Calu3 (cell line): ENCODE measurements at places on chromosomes 1 and 21.
A peak's percentile ranks its signal among the peaks of the same experiment; 100 is the strongest.

DNA sequence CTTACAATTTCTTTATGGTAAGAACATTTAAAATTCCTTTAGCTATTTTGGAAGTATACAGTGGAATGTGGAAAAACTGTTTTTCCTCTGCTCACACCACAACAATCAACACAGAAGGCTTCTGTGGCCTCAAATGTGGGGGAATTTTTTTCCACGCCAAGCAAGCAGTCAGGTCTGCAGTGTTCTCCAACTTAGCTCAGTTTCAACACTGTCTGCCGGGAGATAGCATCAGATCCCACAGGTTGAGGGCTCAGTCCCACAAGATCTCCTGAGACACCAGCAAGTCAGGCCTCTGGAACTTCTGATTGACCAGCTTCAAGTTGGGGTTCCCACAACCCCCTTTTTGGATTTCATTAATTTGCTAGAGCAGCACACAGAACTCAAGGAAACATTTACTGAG is 50.3 kb downstream of the PTBP2 start:
- no peak for DNase-seq

GRCh38 chr1:79285667-79286066 is 279.1 kb upstream of the ADGRL4 start:
- DNase-seq = no peak

DNA sequence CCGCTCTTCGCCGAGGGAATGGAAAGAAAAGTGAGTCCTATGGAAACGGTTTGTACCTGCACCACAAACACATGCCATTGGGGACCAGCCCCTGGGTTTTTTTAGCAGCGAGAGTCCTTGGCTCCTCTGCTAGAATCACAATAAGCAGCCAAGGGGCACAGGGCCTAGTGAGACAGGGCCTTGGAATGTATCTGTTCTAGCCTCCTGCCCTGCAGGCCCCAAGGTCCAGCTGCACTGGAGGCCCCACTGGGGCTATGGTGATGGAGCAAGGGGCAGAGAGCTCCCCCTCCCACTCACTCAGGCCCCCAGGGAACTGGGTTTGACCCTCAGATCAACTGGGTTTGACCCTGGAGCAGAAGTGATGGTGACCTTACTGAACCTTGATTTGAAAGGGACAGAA is 14.4 kb downstream of the SHISA4 start:
- DNase-seq = no peak

DNA sequence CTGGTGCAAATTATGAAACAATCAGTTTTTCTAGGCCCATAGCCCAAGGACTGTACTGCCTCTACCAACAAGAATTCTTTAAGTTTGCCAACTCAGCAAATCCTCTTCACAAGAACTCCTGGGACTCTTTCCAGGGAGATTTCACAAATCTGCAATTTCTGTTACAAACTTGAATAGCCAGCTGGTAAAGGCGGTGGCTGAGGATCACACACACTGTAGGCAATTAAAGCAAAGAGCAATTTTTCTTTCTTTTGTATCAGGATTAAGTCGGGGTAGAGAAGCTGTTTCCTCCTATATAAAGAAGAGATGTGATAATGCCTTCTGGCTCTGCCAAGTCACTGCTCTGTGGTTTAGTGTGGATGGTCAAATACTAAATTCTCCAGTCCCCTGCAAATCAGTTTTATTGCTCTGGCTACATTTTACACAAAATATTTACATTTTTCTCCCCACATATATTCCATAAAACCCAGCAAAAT is 1.7 kb downstream of the ALDH9A1 start:
- DNase-seq = no peak

DNA sequence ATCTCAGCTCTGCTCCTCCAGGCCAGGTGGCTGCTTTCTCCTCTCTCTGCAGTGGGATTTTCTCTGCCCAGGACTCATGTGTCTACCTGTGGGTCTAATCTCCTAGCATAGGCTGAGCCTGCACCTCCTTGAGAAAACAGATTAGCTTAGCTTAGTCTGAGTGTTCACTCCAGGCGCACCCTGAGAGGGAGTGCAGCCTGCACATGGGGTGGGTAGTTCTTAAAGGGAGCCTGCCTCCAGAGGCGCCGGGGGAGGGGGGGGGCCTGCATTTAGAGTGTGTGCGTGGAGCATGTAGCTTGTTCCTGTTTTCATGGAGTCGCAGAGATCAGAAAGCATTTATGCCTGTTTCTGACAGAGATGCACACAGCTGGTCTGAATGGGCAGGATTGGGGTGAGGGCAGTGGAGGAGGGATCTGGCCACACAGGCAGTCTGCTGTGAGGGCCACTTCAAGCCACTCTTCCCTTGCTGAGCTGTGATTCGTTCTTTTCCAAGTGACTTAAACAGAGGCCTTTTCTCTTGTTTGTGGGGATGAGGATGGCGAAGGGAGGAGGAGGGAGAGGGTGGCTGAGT is 45.2 kb downstream of the GALNT2 start:
- DNase-seq = no peak

DNA sequence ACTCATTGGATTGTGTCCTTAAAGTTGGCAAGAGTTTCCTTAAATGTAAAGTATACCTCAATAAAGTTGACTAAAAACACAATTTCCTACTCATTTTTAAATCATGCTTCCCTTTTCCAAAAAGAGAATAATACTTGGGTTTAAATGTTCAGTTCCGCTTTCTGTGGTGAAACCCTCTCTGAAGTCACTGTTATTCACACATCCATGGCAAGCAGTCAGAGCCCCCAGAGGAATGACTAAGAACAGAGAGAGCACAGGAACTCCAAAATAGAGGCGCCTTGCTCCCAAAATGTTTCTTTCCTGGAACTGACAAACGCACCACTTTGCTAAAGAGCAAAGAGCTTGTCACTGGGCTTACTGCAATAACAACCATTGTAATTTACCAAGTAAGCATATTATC is 142.5 kb downstream of the TIAM1 start:
- no peak for DNase-seq

- no peak for DNase-seq
These were observed 5.5 kb upstream of the STX6 start for GRCh38 chr1:181028196-181028595.

DNA sequence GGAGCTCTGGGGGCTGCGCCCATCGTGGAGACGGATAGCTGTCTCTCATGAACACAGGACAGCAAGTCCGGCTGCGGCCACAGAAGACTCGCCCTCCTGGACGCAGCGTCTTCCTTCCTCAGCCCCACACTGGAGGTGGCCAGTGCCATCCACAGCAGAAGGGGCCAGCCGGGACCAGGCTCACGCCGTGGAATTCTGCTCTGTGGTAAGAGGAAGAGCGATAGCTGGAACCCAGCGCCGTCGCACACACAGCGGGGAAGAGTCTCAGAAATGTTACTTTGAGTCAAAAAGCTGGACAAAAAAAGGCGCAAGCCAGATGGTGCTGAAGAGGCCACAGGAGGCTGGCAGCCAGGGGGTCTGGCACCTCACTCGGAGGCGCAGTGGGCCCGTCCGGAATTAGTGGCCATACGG is 113.9 kb upstream of the COL6A1 start:
- DNase-seq = no peak

GRCh38 chr1:227131193-227131592 is 187.1 kb downstream of the CDC42BPA start:
- no peak for DNase-seq

- DNase-seq = no peak
These were observed 485.5 kb downstream of the PTPRC start for GRCh38 chr1:199124351-199124750.

- no peak for DNase-seq
These were observed 32.3 kb downstream of the VWA5B1 start for GRCh38 chr1:20322825-20323612.

DNA sequence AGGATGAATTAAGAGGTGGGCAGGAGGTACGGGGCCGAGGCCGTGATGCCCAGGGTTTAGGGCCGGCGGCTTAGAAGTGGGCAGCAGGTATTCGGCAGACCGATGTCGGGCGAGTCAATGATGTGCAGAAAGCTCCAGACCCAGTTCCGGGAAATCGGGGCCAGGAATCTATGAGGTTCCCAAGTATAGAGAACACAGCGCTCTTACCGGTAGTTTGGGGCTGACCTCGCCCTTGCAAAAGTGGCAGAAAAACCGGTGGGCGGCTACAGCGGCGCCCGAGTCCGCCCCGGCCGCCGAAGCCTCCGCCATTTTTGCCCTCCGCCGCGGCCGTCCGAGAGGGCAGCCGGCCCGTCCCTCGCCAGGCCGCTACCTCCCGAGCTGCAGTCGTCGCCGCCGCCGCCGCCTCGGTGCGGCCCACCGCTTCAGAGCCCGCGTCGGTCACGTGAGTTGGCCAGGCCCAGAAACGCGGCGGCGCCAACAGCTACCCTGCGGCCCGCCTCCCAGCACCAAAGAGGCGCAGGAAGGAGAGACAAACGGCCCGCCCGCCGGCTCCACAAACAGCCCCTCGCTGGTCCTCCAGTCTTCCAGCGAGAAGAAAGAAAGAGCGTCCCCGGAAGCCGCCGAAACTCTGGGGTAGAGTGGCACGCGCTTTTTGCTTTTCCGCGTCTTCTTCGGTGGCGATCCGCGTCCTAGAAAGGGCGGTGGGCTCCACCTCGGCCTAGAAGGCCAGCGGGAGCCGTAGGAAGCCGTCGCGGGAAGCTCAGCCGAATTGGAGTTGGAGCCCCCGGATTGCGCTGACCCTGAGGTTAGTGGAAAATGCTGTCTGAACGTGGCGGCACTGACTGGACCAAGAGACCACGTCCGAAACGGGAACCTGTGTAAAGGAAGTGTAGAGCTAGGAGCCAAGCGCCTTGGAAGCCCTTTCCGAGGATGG is at the start of the genes POLR3C and RNF115:
Gene POLR3C, plus strand, starts transcription at position 636 of the 934 bp plus-strand sequence. CDS start 1,577 bp downstream, outside the sequence.
Gene RNF115, minus strand, starts transcription at position 531 of the 934 bp plus-strand sequence. Its CDS starts 222 bp downstream, at position 309.
- DNase-seq = peak; percentile 85

GRCh38 chr1:155940482-155940992 is 901 bp upstream of the RXFP4 start:
- peak; percentile 56 for DNase-seq

GRCh38 chr1:8684590-8684989 is 132.8 kb downstream of the RERE start:
- no peak for DNase-seq

GRCh38 chr1:106515375-106515774 is 541.1 kb upstream of the PRMT6 start:
- DNase-seq = no peak

- no peak for DNase-seq
These were observed 168.1 kb downstream of the TGFBR3 start for GRCh38 chr1:91717839-91718238.

- DNase-seq = no peak
These were observed 14.3 kb upstream of the KPRP start for GRCh38 chr1:152743371-152744145.

DNA sequence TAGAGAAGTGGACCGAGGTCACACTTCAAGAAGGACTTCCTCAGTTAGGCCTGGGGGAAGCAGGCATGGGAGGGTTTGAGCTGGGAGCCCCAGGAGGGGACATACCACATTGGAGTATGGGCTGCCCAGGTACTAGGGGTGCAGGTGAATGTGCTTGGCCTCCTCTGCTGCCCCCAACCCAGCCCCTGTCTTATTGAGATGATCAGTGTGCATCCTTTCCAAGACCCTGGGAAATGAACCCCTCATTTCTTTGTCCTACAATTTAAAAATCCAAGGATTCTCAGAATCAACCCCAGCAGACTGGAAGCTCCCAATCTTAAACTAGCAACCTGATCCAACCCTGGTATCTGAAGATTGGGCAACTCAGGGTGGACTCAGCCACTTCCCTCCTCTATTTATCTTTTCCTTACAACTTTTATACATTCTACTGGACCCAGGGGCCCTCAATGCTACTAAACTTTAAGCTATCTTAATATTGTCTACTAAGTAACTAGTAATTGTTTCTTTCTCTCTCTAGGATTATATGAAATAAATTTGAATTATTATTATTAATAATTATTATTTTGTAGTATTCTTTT is 9.1 kb downstream of the MEX3A start:
- DNase-seq = no peak

DNA sequence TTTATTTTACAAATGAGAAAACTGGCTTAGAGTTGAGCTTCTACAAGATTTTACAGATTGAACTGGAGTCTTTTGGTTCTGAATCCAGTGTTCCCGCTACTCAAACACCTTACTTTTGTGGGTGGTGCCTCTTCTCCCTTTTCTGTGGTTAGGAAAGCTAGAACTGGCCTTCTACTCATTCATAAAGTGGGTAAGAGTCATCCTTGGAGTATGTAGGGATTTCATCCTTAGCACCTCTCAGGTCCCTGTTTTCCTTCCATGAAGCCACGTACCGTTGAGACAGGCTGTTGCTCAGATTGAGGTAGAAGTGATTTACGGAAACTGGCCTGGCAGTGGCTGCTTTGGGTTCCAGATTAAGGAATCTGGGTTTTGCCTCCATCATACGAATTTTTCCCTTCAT is 35.8 kb downstream of the WNT4 start:
- no peak for DNase-seq

DNA sequence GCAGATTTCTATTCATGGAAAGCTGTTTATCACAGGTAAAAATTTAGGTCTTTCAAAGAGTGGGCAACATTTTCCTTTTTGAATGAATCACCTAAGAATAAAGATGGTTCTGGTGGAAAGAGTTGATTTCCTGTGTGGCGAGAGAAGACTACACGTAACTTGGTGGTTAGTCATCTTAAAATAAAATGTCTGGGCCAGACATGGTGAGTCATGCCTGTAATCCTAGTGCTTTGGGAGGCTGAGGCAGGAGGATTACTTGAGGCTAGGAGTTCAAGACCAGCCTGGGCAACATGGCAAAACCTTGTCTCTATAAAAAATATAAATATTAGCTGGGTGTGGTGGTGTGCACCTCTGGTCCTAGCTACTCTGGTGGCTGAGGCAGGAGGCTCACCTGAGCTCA is 65.7 kb downstream of the DISP1 start:
- no peak for DNase-seq

- DNase-seq = peak; percentile 58
These were observed 651 bp downstream of the ZBTB8A start for GRCh38 chr1:32539584-32540571.

- no peak for DNase-seq
These were observed 71.5 kb downstream of the MAP10 start for GRCh38 chr1:232876506-232877364.

DNA sequence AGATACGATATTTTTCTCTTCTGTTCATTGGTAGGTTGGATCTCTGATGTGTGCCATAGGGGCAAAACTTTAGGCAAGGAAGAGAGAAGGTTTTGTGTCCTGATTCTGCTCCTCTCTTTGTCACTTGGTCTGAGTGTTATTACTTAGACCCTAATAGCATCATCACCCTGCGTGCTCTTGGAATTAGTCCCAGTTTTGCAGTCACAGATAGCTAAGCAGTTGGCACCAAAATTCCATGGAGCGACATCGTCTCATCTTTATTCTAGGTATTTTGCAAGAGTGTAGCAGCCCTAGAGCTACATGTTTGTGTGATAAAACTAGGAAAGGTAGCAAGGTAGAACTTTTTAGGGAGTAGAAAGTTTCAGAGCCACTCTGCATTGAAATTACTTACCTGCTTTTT is 23.8 kb downstream of the PIP5K1A start:
- DNase-seq = no peak

- DNase-seq = peak; percentile 65
These were observed 52.4 kb downstream of the XCL1 start for GRCh38 chr1:168628807-168629206.

GRCh38 chr1:77975907-77976306 is 3.0 kb downstream of the FUBP1 start:
- DNase-seq = no peak

DNA sequence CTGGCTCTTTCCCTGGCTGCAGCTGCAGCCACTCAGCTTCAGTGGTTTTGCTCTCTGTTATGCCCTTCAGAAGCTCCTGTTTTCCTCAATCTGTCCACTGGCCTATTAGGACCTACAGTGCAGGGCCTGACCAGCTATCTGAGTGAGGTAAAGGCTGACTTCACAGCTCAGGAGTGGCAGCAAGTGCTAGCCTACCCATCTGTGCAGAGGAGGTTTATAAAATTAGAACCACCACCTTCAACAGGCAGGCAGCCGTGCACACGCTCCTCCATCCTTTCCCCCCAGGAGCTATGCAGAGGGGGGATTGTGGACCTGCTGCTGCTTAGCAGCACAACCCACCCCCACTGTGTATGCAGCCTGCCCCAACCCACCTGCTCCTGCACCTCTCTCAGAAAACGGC is 8.3 kb downstream of the ADAR start:
- no peak for DNase-seq
